Activated CD8-positive, alpha-beta memory T cell treated with anti-CD3 and anti-CD28 coated beads, Interleukin-2, amount 10 ng/mL, durations not matched to agents 7 days and 5 days (primary cell): ENCODE measurements at places on chromosomes 6 and 20. TPM values are rescaled to one million over a fixed set of nuclear protein-coding genes. Genes with fewer than 3 reads are reported as not detected.

- DNase-seq = no peak
Observed at GRCh38 chr20:19765266-19765665, 7.2 kb downstream of the RIN2 start.

DNA sequence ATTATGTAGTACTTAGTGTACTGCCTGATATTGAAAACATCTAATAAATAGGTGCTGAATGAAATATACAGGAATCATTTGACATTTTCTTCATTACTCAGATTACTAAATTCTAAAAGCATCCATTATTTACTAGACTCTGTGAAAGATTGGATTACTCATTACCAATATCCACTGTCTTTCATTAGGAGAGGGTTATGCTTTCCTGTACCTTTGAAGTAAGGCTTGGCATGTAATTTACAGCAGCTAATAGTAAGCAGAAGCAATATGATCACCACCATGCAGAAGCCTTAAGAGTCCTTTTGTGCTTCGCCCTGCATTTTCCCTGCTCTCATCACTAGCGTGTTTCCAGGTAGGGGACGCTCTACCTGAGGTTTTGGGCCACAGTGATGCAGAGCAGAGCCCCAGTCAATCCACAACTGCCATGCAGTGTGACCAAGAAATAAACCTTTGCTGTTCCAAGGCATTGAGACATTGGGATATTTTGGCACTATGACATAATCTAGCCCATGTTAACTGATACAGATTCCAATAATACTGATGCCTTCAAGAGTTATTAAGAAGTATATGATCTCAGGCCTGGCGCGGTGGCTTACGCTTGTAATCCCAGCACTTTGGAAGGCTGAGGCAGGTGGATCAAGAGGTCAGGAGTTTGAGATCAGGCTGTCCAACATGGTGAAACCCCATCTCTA is 502.8 kb upstream of the MARCKS start:
- no peak for DNase-seq

DNA sequence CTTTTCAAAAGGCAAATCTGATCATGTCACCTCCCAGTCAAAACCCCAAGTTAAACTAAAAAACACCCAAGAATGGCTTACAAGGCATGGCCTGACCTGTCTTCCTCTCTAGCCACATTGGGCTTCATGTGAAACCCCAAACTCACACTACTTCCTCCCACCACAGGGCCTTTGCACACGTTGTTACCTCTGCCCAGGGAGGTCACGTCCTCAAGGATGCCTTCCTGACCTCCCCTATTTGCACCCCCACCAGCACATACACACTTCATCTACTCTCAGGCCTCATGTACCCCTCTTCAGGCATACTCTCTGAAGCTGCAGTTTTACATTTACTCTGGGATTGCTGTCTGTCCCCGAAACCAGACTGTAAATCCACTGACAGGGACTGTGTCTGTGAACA is 6.1 kb downstream of the EZR start:
- peak; percentile 78 for DNase-seq

DNA sequence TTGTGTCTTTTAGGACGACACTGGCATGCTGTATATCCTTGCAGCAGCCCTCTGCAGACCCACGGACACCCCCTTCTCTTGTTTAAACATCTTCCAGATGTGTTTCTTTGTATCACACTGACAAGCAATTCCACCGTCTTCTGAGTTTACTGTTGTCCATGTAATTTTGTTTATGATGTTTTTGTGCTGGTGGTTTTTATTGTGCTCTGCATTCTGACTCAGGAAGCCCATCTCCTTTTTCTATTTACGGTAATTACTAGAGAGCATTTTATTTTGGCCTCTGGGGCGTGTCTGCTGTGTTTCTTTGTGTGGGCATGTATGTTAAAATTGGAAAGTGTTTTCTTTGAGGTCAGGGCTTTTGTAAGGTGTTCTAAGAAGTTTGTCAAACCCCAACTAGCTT is 111.9 kb downstream of the JARID2 start:
- DNase-seq = no peak

GRCh38 chr6:142356201-142356883 is 54.5 kb downstream of the ADGRG6 start:
- DNase-seq = no peak

DNA sequence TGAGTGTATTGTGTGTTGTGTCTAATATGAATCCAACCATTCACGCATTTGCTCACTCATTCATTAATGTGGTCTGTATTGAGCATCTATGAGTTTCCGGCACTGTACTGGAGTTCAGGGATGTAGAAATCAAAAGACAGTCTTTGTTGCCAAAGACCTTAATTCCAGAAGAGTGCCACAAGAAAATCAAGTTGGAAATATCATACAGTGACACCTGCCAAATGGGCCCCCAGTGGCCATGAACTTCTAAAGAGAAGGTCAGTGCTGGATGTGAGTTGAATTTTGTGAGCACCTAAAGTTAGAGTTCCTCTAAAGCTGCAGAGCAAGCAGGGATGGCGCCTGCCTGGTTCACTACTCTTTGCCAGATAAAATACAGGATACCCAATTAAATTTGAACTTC is 175.9 kb downstream of the DOK5 start:
- no peak for DNase-seq

GRCh38 chr6:141548966-141549365 is 583.8 kb upstream of the GJE1 start:
- no peak for DNase-seq

DNA sequence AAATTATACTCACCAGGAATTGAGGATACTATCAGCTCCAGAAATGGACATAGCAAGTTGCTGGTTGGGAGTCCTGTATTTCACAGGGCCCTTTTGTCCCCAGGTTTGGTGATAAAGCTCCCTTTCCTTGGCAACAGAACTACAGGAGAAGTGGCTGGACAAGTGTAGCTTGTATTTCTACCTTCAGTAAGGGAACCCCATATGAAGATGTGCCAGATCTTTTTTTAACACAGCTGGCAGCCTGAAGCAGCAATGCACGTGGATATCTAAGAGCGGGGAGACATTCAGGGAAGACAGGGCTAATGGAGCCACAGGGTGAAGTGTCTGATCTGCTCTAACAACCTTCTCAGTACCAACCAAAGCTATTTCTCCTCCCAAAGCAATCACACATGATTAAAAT is 373.9 kb upstream of the ID4 start:
- DNase-seq = no peak

- DNase-seq = no peak
Observed at GRCh38 chr6:111852725-111853124, 20.5 kb downstream of the FYN start.

DNA sequence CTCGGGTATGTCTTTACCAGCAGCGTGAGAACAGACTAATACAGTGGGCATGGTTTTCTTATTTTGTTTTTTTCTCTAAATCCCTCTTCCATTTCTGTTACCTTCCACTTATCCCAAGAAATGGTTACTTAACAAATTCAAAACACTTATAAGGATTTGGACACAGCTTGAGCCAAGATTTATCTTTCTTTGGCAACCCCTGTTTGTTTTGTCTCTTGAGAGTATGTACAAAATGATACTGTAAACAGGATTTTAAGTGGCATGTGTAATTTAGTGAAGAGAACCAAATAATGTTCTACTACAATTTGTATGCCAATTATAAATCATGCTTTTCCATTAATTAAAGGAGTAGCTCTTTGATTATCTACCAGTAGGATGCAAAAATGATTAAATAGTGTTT is 51.4 kb downstream of the PPP1R14C start:
- DNase-seq = no peak

DNA sequence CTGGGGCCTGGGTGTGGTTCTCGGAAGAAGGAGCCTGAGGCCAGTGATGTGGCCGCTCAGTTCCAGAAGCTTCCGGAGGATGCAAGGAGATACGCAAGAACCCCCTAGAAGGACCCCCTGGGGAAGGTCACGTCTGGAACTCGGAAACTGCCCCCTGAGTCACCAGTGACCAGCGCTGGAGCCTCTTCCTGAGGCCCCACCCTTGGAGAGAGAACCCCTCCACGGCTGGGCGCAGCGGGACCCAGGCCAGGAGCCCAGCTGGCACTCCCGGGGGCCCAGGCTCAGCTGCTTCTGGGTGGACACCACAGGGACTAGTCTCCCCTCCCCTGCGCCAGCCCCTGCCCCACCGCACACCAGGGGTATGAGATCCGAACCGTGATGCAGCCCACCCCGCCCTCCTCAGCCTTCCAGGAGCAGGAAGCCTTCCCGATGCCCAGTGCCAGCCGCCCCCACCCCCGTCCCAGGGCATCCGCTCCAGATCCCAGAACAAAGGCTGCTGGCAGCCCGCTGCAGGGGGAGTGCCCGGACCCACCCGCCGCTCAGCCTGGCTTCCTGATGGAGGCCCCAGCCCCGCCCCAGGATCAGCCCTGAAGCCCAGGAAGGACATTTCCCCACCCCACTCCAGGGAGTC is 7.5 kb downstream of the LAMA5 start:
- DNase-seq = no peak

DNA sequence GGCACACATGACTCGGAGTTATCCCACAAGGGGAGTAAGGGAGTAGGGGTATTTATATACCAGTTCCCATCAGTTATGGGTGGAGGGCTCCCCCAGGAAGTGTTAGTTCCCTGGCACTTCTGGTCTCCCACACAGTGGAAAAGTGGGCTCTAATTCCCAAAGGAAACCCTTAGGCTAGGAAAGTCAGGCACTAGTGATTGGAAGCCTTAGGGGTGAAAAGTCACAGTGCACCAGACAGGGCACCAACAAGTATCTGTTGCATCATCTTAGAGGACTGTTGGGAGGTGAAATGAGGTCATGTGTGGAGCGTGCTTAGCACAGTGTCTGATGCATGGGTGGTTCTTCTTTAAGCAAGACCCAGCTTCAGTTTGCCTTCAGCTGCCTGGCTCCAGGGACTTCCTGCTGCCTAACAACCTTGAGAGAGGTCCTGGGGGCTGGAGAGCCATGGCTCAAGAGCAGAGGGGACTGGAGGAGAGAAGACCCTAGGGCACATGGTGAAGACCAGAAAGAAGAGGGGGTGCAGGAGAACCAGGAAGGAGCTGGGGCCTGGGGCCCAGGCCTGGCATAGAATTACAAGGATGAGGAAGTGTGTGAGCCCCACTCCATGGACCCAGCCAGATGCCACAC is 7.5 kb upstream of the FOXP4 start:
- no peak for DNase-seq

GRCh38 chr6:81697559-81697958 is 54.9 kb downstream of the TENT5A start:
- DNase-seq = no peak

- DNase-seq = no peak
Observed at GRCh38 chr6:160055813-160056212, 65.8 kb upstream of the SLC22A1 start.

DNA sequence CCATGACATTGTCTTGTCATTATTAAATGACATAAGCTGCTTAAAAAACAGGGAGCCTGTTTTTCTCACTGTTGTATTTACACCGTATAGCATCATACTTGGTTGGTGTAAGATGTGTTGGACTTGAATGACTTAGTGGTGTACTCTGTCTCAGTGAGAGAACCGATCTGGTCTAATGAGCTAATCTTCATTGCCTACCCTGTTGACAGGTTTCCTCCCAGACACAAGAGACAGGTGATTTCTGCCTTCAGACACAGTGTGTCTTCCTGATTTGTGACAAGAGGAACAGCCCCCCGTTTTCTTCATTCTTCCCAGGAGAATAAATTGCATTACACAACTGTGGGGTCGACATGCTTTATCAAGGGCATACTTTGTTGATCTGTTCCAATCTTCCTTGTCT is 137.2 kb upstream of the ID4 start:
- no peak for DNase-seq

- DNase-seq = no peak
Observed at GRCh38 chr6:90918361-90918760, 331.5 kb upstream of the MAP3K7 start.

- DNase-seq = no peak
Observed at GRCh38 chr20:59291740-59292383, 8.5 kb upstream of the EDN3 start.

- DNase-seq = no peak
Observed at GRCh38 chr6:133889557-133890403, 867 bp downstream of the TCF21 start.

- no peak for DNase-seq
Observed at GRCh38 chr20:3283222-3283820, 44.3 kb upstream of the SLC4A11 start.

GRCh38 chr20:23442436-23442835 is 3.0 kb downstream of the CSTL1 start:
- DNase-seq = peak; percentile 27

- DNase-seq = no peak
Observed at GRCh38 chr6:33845031-33845745, 41.4 kb upstream of the MLN start.

DNA sequence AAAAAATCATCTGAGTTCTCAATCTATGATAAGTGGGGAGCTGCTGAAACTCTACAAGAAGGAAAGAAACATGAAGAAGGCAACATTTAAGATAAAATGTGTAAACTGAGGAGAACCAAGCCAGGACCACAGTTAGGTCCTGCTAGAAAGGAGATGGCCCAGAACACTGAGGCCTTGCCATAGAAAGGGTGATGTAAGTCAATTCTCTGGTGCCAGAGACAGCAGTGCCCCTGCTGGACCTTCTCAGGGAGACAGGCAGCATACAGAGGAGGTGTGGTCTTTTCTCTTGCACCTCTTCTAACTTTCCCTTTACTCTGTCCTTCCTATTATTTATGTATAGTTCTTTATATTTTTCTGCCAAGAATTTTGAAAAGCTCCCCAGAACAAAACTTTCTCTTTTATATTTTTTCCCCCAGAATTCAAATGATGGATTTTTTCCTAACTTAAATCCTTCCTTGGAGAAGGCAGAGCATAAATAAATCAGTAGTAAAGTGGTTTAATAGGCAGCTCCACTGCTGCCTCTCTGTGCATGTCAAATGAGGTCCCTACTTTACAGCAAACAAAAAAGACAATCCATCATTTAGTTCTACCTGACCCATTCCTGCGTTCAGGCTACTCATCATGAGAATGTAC is 9.0 kb downstream of the UQCC2 start:
- DNase-seq = no peak

DNA sequence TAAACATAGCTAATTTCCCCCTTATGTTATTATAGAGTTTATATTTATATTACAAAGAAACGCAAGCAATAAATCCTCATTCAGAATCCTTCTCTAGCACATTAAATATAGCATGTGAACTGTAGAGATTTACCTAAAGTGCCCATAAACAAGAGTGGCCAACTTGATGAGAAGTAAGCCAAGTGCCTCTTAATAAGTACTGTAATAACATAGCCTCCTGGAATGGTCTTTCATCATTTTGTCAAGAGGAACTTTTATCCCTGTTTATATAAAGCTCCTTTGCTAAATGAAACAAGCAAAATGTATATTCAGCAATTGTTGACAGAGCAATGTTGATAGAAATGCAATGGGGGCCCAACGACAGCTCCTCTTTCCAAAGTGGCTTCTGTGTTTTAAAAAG is 195.0 kb downstream of the ARHGAP18 start:
- no peak for DNase-seq

HLA-DMA gene
- total RNA-seq = 57.9 TPM

PKHD1 gene
- total RNA-seq = not detected

ASIP gene
- total RNA-seq = not detected

IL20RA gene
- total RNA-seq = not detected

STMND1 gene
- not detected for total RNA-seq

MARCKS gene
- not detected for total RNA-seq

ZFP57 gene
- 16.1 TPM for total RNA-seq

POU3F2 gene
- total RNA-seq = not detected

HS3ST5 gene
- not detected for total RNA-seq

TSBP1 gene
- total RNA-seq = not detected

HFE gene
- 1.6 TPM for total RNA-seq

HLA-DOA gene
- 11.8 TPM for total RNA-seq

DEFB114 gene
- not detected for total RNA-seq
